CD14-positive monocyte (primary cell): ENCODE measurements at places on chromosomes 4 and X. TPM values are rescaled to one million over a fixed set of nuclear protein-coding genes. Genes with fewer than 3 reads are reported as not detected.

- DNase-seq: no peak
These were observed 63.0 kb downstream of the GPC3 start for GRCh38 chrX:133922390-133922771.

DNA sequence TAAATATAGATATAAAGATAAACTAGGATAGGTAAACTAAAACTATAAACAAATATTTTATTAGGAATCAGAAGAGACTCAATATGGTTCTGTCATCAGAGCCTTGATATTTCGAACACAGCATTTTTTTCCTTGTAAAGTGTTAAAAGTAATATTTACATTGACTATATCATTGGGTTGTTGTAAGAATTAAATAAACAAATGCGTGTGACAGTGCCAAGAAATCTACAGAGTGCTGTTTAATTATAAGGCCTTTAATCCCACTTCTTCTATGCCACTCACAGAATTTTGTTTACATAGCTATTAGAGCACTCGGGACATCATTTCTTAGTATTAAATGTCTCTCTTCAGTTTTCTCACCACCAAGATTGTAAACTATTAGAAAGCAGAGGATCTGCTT, 807.4 kb downstream of the FSTL5 start:
- no peak for DNase-seq

GRCh38 chr4:88439161-88439760, 17.7 kb upstream of the HERC5 start:
- DNase-seq: no peak

DNA sequence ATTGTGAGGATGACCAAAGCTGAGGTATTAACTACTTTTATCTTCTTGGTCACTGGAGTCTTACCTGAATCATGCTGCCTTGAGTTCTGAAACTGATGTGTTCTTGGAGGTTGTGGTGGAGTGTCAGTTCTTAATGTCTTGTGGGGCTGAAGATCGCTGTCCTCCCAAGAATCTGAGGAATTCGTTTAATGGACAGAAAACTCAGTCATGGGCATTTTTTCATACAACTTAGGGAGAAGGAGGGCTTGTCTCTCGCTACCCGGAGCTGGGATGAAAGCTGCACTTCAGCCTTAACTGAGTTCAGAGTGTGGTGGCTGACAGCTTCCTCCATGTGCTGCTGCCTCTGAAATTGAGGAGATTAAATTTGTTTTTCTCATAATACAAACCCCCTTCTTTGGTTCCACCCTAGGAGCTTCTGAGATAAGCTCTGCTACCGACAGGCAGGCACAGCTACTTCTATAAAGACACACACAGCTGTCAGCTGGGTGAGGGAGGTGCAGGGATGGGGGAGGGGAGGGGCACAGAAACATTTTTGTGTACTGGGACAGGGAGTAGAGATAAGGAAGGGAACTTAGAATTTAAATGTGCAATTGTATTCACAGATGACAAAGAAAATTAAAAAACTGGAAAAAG, 30.8 kb downstream of the RBBP7 start:
- no peak for DNase-seq

- DNase-seq: no peak
These were observed 7.7 kb downstream of the PROM1 start for GRCh38 chr4:16075975-16076757.

DNA sequence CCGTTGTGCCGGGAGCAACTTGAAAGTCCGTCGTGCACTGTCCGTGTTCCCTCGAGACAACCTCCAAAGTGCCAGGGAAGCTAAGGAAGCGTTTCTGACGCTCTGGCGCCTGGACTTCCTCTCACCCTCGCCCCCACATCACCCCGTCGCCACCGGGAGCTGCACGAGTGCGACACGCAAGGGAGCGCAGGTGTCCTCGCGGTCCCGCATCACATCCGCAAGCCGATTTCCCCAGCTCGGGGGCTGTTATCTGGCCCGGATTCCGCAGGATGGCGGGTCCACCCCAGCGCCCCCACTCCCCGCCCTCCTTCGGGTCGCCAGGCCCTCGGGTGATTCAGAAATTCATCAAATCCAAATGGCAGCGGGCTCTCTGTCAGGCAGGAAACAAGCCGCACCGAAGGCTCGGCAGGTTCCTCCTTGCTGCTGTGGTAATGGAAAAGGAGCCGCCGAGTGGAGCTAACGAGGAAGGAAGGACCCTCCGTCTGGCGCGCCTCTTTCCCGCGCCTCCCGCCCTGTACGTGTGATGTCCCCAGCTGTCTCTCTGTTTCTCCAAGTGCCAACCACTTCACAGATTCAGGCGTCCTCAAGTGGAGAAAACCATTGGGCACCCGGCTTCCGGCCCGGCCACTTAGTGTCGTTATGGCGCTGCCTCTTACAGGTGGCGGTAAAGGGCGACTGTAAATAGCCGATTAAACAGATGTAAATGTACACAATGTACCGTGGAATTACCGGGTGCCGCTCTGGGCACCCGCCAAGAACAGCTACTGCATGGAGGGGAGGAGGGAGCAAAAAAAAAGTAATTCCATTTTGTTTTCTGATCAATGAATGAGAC, 921 bp upstream of the SETD7 start:
- peak; percentile 68 for DNase-seq

DNA sequence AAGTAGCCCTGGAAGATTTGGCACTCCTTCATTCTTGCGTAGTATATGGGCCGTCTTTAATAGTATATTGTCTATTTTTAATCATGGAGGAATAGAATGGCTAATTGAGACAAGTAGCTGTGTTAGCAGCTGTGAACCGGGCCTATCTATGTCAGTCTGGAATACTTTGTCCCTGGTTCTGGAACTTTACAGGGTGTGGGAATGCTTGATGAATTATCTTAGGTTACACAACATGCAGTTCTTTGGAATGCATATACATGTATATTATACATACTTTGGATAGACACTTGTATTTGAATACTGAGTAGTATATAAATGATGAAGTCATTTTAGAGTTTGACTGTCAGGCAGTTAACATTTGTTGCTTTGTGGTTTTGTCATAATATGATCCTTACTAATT, 37.4 kb downstream of the PDLIM5 start:
- no peak for DNase-seq

DNA sequence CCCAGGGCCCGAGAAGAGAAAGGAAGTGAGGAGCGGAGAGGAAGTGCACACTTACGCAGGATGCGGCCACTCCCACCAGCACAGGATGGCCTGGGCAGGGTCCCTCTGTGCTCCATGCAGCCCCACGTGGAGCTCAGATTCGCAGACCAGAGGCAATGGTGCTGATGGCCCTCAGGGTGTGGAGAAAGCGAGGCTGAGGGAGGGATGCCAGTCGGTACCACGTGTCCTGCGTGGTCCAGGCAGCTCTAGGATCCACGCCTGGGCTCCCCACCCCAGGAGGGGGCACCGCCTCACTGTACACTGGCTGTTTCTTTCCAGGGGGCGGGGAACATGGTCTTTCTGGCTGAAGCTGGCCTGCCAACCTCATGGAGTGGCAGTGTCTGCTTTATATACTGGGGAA, 241.8 kb downstream of the AFAP1 start:
- DNase-seq: no peak

GRCh38 chr4:6113641-6114040, 86.7 kb downstream of the JAKMIP1 start:
- no peak for DNase-seq

- DNase-seq: no peak
These were observed 328.4 kb downstream of the DHRSX start for GRCh38 chrX:2172359-2172758.

- no peak for DNase-seq
These were observed 83.8 kb downstream of the SEL1L3 start for GRCh38 chr4:25779021-25779420.

GRCh38 chr4:978957-979701, 5.8 kb upstream of the DGKQ start:
- DNase-seq: peak; percentile 72

DNA sequence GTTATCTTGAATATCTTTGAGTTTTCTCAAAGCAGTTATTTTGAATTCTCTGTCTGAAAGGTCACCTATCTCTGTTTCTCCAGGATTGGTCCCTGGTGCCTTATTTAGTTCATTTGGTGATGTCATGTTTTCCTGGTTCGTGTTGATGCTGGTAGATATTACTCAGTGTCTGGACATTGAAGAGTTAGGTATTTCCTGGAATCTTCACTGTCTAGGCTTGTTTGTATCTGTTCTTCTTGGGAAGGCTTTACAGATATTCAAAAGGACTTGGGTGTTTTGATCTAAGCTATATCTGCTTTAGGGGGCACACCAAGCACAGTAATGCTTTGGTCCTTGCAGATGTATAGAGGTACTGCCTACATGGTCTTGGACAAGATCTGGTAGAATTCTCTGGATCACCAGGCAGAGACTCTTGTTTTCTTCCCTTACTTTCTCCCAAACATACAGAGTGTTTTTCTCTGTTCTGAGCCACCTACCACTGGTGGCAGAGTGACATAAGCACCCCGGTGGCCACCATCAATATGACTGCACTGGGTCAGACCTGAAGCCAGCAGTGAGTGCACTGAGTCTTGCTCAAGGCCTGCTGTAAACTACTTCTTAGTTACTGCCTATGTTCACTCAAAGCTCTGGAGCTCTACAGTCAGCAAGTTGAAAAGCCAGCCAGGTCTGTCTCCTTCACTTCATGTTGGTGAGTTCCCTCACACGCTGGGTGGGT, 193.5 kb upstream of the AMOT start:
- no peak for DNase-seq

DNA sequence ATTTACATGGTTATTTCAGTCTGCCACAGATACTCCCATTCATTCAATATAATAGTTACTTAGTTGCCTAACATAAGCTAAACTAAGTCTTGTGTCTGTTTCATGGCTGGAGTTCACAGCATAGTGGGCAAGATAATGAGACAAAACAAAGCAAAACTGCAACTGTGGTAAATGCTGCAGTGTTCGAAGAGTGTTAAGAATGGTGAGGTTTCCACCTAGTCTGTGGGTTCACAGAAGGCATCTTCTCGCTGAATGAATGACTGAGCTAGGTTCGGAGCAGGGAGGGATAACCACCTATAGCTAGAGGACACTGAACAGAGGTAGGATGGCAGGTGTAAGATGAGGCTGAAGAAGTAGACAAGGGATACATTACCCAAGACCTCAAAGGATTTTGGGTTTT, 171.0 kb downstream of the FBXW7 start:
- no peak for DNase-seq

DNA sequence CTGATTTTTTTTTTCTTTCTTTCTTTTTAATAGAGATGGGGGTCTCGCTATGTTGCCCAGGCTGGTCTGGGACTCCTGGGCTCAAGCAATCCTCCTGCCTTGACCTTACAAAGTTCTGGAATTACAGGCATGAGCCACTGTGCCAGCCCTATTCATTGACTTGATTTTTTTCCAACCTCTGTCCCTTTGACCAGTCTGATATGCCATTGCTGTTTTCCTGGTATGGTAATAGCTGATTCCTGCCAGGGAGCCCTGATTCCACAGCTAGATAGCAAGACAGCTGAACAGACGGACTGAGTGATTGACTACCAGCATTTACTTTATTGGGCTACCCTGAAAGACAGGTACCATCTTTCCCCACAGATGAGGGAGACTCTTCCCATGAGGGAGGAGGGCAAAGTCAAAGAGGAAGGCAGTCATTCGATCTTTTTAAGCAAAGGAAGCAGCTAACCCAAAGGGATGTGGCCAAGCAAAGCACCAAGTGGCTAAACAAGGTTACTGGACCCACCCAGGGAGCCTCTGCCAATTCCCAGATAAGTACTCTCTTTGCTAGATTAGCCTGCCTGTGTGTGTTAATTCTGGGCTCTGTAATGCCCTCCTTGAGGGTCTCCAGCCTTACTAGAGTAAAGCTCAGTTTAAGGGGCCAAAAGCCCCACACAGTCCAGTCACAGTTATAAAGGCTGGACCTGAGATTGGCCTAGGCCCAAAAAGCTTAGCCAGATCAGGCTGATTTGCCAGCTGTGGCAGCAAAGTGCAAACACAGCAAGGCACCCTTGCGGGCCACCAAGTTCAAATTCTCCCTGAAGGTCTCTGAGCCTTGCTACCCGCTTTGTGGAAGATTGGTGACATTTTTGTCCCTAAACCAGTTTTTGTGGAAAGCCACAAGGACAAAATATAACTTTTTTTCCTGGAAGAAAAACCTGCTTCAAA, 192.4 kb upstream of the GPC4 start:
- no peak for DNase-seq

DNA sequence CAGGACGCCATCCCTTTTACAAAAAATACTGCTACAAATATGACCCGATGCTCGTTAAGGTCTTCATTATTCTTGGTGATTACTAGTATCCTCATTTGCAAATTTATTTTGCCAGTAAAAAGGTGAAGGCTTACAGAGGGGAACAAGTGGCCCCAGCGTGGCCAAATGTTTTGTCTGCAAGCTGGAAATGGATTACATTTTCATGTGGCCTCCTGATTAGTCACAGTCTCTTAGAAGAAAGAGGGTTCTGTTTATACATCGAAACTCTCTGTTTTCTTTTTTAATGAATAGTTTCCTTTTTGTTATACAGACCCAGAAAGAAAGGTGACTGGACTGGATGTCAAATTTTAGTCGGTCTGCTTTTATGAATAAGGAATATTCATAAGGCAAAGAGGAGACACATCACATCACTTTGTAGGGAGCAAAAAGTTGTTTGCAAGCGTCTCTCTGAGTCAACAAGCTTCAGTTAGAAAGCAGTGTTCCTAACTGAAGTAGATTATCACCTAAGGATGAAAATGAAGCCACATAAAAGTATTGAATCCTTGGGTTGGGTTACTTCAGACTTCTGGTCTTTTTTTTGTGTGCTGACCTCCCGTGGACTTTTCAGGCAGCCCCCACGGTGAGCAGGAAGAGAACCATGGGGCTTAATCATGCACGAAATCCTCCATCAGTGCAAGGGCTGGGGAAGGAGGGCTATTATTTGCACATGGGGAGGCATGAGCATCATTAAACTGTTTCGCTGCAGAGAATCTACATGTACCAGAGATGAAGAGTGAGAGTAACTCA, 125.6 kb downstream of the ARSF start:
- no peak for DNase-seq

DNA sequence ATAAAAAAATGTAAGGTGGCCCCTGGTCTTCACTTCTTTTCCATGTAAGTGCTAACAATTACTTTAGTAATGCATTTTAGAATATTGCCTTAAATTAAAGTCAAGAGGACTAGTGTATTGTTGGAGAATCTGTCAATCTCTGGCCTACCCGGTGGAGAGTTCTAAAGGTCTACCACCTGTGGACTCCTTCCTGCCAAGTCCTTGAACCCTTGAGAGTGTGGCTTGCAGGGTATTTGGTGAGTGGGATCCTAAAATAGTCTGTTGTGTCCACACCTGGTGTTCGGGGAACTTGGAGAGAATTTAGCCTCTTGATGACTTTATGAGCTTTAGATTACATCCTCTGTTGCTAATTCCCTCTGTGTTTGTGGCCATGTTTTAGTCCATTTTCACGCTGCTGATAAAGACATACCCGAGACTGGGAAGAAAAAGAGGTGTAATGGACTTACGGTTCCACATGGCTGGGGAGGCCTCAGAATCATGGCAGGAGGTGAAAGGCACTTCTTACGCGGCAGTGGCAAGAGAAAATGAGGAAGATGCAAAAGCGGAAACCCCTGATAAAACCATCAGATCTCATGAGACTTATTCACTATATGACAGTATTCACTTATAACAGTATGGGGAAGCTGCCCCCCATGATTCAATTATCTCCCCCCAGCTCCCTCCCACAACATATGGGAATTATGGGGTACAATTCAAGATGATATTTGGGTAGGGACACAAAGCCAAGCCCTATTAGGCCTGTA, 23.8 kb downstream of the DDIT4L start:
- no peak for DNase-seq

CXCR3 gene
- 0.14 TPM for polyA plus RNA-seq

UCP1 gene
- not detected in 2 replicates for polyA plus RNA-seq

TLR8 gene
- polyA plus RNA-seq: 61.9 TPM
